ENCODE measurements at places on chromosomes 12 and 14.

DNA sequence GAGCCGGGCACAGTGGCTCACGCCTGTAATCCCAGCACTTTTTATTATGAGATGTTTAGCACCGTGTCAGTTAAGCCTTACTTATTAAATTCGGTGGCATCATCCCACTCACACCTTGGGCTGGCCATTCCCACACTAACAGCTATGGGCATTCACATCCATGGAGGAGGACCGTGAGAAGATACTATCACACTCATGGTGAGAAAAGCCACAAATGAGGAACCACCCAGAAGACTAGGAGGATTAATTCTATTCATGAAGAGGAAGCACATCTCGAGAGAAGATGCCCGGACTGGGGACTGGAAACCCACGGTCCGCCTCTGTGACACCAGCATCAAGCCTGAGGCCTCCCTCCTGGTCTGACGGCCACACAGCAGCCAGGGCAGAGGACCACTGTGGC lies 4.9 kb downstream of the CDC42BPB start:
- no peak for DNase-seq

GRCh38 chr12:71872972-71873371 lies 33.4 kb downstream of the TBC1D15 start:
- DNase-seq: no peak

DNA sequence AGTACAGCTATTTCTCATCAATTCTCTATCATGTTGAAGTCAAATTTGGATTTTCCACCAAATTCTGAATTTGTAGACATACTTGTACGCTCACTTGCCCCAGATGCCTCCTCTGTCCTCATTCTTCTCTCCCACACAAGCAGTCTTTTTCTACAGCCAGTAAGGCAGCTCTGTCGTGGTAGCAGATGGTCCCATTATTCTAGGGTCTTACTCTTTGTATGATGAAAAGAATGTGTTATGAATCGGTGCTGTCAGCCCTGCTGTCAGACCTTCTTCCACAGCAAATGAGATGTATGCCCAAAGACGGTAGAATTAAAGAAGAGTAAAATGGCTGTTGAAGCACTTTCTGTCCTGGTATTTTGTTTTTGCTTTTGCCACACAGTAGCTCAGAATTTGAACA lies 17.2 kb upstream of the PAPLN start:
- DNase-seq: no peak

- no peak for DNase-seq
Measured at GRCh38 chr12:33589576-33590114, 150.0 kb upstream of the SYT10 start.

- no peak for DNase-seq
Measured at GRCh38 chr12:93790472-93791152, 113.4 kb downstream of the CRADD start.

GRCh38 chr12:92502417-92503028 lies 200.3 kb upstream of the PLEKHG7 start:
- no peak for DNase-seq

- DNase-seq: no peak
Measured at GRCh38 chr12:39619316-39619659, 315 bp downstream of the ABCD2 start.

- no peak for DNase-seq
Measured at GRCh38 chr12:89838833-89839232, 130.2 kb upstream of the ATP2B1 start.

DNA sequence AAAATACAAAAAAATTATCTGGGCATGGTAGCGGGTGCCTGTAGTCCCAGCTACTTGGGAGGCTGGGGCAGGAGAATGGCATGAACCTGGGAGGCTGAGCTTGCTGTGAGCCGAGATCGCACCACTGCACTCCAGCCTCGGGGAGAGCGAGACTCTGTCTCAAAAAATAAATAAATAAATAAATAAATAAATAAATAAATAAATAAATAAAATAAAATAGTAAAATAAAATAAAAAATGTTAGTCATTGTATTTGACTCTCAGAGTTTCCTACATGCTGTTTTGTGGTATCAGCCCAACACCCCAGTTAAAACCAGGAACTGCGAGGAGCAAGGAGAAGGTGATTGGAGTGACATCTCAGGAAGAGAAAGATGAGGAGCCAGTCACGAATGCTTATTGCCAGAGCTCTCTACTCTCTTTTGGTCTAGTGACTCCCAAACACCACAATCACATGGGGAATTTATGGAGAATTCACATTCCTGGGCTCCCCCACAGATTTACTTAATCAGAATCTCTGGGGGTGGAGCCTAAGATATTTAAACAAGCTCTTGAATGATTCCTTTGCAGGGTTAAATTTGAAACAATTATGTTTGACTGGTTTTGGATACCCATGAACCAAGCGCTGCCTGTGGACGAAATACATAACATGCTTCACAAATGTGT lies 15.4 kb upstream of the SALL2 start:
- no peak for DNase-seq

- DNase-seq: no peak
Measured at GRCh38 chr12:50951112-50951511, 1.2 kb upstream of the HIGD1C start.

- no peak for DNase-seq
Measured at GRCh38 chr12:91274916-91275315, 92.3 kb upstream of the DCN start.

- no peak for DNase-seq
Measured at GRCh38 chr12:101889211-101889752, 11.9 kb downstream of the DRAM1 start.

GRCh38 chr14:85344847-85345570 lies 184.9 kb upstream of the FLRT2 start:
- DNase-seq: no peak

DNA sequence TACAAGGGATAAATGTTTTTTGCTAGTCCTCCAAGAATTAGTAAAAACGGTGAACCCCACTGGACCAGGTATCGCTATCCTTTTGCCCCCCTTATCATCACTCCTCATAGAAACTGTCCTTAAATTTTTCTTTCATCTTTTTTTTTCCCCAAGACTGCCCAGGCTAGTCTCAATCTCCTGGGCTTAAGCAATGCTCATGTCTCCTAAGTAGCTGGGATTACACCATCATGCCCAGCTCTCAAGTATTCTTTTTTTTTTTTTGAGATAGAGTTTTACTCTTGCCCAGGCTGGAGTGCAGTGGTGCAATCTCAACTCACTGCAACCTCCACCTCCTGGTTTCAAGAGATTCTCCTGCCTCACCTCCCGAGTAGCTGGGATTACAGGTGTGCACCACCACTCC lies 9.7 kb downstream of the IRF2BPL start:
- DNase-seq: no peak

DNA sequence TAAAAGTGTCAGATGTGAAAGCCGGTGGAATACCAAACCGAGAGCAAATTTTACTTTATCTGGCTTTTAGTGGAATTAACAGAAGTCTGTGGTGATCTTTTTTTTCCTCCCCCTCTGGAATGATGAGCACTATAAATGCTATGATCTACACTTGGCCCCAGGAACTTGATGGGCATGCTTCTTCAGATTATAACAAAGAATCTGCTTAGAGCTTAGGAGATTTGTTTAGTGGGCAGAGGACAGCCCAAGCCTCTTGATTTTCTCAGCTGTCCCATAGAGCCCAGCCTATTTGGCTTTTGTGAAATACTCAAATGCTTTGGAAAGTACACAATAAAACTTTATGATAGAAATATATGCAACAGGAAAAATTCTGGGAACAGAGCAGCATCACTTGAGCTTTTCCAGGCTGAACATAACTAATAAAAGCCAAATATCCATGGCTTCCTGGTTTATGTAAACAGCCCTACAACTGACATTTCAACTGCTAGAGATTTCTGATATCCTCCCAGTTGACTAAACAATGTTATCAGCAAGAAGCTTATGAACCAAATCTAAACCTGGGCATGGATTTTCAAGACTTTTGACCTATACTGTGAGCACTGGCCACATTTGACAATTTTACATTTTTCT lies 149.6 kb downstream of the PLXNC1 start:
- DNase-seq: no peak

DNA sequence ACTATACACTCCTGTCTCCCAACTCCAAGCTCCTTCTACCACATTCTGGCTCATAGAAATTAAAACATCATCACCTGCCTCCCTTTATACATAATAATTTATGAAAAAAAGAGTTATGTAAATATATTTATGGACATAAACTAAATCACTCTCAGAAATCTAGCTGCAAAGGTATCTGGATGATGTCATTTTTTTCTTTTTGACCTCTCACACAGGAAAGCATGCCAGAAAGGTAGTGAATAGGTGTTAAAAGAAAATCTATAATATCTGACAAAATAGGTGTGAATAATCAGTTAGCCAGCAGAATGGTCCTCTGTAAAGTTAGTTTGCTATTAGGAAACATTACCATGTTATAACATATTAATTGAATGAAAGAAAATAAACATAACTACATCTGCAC lies 7.7 kb downstream of the LRRIQ1 start:
- DNase-seq: no peak

DNA sequence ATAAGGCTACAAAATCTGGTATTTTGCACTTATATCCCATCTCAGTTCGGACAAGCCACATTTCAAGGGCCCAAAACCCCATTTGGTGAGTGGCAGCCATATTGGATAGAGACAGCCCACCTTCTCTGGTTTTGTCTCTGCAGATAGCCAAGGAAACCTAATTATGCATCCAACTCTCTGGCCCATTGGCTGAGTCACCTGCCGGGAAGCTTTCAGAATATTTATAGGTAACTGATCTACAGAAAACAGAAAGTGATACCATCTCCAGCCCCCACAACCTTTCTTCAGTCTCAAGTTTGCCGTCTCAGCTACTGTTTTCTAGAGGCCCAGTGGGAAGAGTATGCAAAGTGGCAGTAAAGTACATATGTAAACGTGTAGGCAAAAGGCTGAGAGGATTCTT lies 33.7 kb upstream of the PPP1CC start:
- DNase-seq: no peak

- no peak for DNase-seq
Measured at GRCh38 chr12:57890191-57891115, 43.9 kb upstream of the CTDSP2 start.

GRCh38 chr14:96194657-96195431 lies 9.8 kb upstream of the BDKRB2 start:
- DNase-seq: no peak

DNA sequence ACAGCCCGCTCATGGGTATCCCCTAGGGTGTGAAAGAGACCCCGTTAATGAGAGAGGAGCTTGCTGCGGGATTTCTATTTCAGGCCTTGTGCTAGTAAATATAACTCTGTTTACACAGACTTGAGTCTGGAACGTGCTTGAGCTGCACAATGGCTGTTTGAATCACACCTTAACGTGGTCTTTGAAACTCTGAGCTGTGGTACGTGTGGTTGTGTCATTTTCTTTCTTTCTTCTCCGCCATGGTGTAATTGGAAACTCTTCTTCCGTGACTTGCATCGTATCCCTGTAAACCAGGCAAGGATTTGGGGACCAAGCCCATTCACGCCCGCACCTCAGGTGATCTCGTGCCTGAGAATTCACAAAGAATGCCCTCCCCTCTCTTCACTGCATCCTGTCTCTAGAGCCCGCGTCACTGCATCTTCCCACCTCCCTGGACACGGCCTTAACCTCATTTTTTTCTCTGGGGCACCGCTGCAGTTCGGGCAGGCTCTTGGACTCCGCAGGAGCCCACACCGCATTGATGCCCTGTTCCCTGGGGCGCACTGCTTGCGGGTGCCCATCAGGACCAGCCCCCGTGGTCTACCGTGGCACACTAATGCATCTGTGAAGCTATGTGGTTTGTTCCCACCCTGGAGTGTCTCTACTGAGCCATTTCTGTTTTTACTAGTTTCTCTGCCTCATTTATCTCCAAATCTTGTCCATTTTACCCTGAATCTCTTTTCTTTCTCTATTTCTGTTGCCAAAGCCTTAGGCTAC lies 78.4 kb upstream of the PARP11 start:
- DNase-seq: no peak

DNA sequence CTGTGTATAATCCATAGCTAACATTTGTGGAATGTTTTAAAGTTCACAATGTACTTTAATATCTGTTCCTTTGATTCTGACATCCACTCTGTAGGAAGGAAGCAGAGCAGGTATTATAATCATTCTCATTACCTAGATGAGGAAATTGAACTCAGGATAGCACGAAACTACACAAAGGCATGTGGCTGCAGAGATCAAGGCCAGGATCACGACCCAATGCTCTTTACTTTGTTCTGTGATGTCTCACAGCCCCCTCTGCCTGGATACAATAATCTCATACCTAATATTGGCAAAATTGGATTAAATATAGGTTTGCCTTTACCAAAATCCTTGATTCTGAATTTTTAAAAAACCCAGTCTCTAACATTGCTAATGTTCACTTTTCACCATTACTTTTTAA lies 298.0 kb upstream of the KITLG start:
- DNase-seq: no peak

DNA sequence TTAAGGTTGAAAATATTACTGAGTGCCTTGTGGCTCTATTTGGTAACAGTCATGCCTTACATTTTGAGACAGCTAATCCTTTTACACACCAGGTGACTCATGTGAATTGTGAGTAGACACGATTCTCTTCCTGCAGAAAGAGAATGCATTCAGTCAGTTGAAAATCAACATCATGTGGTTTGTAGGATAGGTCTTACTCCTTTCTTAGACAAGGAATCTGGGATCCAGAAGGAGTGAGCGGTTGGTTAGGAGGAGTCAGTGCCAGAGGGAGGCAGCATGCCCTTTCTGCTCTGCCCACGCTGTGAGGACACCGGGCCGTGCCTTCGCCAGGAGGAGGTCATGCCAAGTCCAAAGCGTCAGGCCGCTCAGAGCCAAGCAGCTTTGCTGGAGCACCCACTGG lies 47.6 kb downstream of the TRAF3 start:
- DNase-seq: no peak

DNA sequence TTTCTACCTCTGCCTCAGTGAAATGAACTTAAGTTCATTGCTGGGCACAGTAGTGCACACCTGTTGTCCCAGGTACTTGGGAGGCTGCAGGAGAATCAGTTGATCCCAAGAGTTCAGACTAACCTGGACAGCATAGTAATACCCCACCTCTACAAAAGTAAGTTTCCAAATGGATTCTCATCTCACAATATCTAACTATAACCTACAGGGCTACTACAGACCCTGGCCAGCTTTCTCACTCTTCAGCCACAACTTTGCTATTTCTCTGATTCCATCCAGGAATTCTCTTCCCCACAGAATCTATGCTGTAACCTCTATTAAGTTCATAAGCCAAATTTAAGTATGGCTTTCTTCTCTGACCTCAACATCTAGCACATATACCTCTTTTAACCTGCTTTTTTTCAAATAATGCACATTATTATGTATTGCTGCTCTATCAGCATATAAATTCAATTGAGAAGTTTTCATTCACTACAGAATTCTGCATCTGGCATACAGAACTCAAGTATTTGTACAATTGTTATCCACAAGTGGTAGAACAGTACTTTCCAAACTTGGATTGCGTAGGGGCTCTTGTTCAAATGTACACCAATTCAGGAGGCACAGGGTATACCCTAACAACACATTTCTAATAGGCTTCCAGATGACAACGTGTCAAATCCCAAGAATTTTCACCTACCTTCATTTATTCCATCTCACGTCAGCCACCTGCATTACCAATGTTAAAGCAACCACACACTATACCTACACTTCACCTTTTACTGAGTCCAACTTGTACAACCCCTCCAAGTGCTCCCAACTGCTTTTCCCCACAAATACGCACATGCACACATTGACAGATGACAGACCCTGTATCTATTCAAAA lies 3.8 kb downstream of the RPS29 start:
- no peak for DNase-seq

GRCh38 chr12:25362646-25363045 lies 111.9 kb upstream of the KRAS start:
- DNase-seq: no peak

GRCh38 chr14:48725051-48725734 lies 861.0 kb downstream of the RPS29 start:
- no peak for DNase-seq
